ENCODE measurements at places on chromosomes 6 and 20.

DNA sequence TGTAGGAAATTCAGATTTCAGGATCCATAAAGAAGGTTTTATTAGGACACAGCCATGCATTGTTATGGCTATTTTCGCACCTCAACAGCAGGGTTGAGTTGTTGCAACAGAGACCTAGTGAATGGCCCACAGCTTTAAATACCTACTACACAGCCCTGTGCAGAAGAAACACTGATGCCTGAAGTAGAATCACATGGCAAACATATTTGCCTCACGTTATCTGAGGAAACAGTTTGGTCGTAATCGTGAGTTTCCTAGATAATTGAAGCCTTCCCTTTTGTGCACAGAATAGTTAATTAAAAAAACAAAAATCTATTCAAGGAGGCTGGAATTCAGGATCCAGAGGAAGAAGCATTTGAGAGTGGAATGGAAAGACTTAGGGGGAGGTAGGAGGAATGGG is 55.1 kb downstream of the GCNT2 start:
- DNase-seq: no peak

DNA sequence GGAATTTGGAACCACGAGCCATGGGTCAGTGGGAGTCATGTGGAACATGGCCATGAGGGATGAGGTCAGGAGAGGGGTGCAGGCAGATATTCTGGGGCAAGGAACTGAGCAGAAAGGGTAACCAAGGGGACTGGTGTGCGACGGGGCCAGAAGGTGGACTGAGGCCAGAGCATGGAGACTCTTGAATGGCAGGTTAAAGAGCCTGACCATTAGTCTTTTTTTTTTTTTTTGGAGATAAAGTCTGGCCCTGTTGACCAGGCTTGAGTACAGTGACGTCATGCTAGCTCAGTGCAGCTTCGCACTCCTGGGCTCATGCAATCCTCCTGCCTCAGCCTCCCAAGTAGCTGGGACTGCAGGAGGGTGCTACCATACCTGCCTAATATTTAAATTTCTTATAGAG is 64.0 kb downstream of the RREB1 start:
- no peak for DNase-seq

DNA sequence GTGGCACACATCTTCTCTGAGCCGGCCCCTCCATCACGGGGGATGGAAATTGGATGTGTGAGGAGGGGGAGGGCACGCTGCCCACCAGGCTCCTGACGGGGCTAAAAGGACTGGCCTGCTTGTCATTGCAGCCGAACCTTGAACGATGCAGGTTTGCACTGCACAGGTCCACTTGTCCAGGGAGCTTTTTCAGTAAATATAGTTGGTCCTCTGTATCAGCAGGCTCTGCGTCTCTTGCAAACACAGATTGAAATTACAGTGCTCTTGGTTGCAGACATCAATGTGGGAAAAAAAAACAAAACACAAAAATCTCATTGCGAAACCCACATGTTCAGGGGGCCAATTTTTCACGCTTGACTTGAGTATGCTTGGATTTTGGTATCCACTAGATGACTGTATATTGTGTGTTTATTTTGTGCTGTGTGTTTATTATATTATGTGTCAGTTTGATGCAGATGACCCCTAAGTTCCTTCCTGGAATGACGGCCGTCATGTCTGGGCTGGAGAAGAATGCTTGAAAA is 29.2 kb downstream of the ERMARD start:
- DNase-seq: no peak

DNA sequence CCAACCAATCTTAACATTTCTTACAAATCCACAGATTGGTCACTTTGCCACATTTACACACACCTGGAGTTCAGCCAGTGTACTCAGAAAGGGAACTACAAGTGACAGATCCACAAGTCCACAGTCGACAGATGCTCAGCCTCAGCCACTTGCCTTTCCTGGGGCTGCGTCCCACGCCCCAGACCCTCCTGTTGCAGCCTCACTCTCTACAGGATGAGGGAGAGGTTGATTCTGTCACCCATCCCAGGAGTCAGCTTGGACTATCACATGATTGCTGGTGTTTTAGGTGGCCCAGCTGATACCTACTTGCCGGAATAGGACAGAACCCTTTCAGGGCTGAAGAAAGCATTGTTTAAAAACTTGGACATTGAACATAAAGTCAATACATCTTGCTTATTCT is 108.8 kb downstream of the FAM120B start:
- no peak for DNase-seq

GRCh38 chr6:54515013-54515412 is 206.8 kb downstream of the TINAG start:
- no peak for DNase-seq

DNA sequence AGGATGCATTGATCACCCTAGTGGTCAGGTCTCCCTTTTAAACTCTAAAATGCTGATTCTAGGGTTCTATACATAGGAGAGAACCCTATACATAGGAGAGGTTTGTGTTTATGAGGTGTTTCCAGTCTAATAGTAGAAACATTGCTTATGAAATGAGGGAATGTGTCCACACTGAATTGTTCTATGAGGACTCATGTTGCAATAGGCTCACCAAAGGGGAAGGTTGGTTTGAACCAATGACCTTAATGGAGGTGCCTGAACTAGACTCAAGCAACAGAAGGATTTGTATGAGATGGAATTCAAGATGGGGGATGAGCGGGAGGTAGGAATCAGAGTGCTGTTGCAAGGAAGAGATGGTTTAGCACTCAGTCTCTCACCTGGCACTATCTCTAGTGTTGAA is 33.5 kb upstream of the UBR2 start:
- DNase-seq: peak; percentile 65

- DNase-seq: no peak
Observed at GRCh38 chr6:108799354-108799717, 48.9 kb upstream of the ARMC2 start.

GRCh38 chr20:30610029-30610693 is 647.3 kb upstream of the DEFB115 start:
- no peak for DNase-seq

DNA sequence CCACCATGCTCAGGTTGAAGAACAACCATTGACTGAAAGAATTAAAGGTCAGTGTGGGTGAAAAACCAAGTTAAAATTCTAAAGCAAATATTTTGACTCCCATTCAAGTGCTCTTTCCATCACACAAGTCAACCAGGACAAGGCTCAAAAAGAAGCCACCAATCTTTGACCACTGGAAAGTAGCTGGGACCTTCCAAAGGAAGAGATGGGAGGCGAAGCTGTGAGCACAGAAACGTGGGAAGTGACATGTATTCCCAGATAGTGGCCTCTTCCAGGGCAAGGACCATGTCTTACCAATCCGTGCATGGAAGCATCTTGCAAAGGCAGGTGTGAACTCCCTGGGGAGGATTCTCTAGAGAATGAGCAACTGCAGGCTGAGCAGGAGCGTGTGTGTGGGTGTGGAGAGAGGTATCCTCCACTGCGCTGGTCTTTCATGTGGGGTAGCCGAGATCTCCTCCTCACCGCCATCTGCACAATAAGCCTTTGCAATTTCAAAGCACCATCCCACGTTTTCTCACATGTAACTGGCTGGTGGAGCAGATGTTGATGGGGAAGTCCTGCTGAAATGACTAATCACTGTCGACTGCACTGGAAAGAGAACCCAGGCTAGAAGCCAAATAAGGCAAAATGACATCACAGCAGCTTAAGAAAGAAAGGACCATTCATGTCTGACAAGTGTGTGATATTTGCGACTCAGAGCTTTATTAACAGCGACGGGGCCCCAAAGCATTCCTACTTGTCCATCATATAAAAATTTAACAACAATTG is 189.4 kb upstream of the RREB1 start:
- peak; percentile 94 for DNase-seq

GRCh38 chr6:101597693-101598092 is 204.2 kb downstream of the GRIK2 start:
- DNase-seq: no peak

DNA sequence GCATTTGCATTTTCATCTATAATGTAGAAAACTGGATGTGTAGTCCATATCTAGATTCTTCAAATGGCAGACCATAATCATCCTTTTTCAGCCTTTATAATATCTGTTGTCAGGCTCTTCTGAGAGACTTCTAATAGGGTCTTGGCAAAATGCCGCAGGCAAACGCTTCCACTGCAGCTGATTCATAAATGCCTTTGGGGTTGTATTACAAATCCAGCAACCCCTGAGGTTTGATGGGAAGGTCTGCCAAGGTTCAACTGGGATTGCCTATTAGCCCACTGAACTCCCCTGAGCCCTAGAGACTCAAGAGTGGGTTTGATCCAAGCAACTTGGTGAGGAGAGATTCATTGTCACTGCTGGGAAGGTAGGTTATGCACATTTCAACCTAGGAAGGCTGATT is 365.2 kb upstream of the POU3F2 start:
- DNase-seq: no peak

GRCh38 chr6:2203264-2203663 is 42.1 kb downstream of the GMDS start:
- no peak for DNase-seq

DNA sequence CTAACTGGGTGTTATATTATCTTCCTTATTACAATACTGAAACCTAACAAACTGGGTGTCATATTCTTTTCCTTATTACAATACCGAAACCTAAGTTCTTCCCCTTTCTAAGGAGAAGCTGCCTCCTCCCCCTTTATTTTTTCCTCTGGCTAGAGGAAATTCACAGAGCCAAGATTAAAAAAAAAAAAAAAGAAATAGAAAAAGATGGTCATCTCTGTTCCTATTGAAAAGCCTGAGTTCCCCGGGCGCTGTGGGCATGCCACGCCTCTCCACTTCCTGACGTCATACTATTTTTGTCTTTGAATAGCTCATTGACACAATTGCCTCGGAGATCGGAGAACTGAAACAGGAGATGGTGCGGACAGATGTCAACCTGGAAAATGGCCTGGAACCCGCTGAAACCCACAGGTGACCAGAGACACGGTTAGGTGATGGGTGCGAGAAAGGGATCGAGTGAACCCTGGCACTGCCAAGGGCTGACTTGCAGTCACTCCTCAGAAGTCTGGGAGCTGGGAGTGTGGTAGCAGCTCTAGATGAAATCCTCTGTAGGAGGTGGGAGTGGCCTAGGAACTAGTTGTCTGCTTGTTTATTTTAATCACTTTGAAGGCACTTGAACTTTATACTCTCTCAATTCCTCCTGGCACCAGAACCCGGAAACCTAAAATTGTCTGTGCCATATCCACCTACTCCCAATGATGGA is 82.2 kb upstream of the NAA20 start:
- peak; percentile 98 for DNase-seq
